ENCODE measurements at places on chromosomes 11 and 22.

DNA sequence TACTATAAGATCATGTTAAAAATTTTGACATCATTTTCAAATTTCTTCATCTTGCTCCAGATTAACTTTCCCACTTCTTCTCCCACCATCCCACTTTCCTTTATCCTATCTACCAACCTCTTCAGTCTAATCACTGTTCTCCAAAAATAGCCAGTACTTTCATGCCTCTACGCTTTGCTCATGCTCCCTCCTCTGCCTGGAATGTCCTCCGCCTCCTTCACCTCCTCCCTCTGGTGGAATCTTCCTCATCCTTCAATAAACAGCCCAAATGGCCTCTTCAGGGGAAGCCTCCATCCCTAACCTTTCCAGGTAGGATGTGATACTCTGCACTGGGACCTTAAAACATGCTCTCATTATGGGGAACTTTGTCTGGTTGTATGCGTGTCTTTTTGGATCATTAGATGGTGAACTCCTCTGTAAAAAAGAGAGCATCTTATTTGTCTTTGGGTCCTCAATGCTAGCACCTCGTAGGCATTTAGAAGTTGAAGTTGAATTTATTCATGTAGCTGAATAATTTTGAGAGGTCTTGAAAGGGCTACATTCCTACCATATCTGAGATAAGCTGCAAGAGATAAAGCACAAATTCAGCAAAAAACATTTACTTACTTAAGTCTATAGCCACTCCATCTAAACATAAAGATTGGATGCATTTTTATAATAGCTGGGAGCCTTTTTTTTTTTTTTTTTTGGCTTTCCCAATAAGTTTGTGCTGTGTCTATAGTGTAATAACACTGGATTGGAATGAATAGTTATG is 8.0 kb upstream of the CSRP3 start:
- DNase-seq: no peak

- DNase-seq: no peak
Measured at GRCh38 chr11:65857500-65857852, 504 bp downstream of the CFL1 start.

DNA sequence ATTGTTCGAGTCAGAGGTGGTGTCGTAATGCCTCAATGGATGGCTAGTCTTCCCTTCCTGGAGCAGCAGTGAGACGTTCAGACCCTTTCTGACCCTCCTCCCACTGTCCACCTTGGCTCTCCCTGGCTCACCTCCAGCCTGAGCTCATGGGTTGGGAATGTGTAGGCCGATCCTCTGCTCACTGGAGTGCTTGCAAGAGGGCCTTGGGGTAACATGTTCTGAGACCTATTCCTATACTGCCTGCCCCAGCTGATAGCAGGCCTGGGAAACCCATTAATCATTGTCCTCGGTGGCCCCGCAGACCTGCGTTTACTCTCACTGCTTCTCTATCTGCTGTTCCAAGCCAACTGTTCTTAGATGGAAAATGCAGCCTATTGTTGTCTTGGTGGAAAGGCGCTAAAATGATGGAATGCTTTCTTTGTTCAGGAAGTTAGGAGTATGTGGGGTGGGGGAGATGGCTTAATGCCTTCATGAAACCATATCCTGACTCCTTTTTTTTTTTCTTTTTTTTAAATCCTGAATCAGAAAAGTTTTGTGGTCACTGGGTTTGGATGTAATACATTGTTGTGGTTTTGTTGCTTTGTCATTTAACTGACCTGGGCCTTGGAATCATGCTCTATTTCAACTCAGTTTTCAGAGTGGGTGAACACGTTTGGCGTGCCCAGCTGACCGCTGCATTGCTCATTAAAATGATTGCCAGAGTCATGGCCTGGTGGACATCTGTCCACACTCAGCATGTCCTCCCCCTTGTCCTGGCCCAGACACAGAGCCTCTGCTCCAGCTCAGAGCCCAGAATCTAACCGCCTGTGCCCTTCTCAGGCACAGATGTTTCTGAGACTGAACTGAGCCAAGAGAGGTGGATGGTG is 72.5 kb downstream of the MICAL2 start:
- DNase-seq: no peak

GRCh38 chr11:10327254-10327653 is 22.4 kb downstream of the ADM start:
- no peak for DNase-seq

DNA sequence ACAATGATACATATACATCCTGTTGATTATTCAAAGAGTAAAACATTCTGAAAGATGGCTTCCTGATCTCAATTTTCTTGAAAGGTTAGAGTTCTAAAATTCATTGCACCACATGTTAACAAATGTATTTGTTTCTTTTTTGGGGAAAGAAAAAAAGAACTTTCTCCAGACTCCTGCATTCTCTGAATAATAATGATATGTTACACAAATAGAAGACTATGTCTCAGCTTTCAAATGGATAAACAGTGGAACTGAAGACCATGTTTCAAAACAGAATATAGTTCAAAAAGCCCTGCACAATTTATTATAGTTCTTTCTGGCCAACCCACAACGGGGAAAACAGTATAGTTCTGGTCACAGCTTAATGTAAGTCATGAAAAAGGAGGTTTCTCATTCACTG is 277.0 kb downstream of the SBF2 start:
- DNase-seq: no peak

DNA sequence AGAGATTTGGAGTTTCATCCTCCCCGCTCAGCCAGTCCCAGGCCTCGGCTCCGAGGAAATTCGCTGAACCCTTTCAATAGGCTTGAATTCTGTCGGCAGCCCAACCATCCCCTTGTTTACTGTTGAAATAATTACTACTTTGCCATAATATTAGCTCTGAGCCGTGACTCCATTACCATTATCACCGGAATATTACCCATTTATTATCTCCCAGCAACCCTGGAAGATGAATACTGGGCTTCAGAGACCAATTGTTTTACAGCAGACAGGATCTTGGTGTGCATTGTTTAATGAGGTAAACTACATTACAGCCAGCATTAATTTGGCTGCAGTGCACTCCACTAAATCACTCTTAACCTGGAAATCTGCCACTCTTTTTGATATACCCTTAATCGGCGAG is 867.4 kb downstream of the NTM start:
- DNase-seq: no peak

- DNase-seq: no peak
Measured at GRCh38 chr11:132456751-132457328, 1075.5 kb downstream of the OPCML start.

- no peak for DNase-seq
Measured at GRCh38 chr22:36443198-36443770, 38.2 kb downstream of the TXN2 start.

GRCh38 chr22:48902983-48903650 is 924.6 kb downstream of the BRD1 start:
- no peak for DNase-seq

DNA sequence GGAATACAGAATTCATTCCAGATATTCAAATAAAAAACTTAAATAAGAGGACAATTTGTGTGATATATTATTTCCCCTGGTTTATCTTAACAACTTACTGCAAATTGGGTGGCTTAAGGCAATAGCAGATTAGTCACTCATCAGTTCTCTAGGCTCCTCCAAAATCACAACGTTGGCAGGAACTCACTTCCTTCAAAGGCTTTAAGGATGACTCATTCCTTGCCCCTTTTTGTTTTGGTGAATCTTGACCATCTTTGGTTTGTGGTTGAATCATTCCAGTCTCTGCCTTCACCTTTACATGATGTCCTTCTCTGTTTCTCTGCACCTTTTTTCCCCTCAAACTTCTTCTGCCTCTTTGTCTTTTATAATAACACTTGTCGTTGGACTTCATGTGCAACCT is 3.4 kb downstream of the OR10AG1 start:
- no peak for DNase-seq

DNA sequence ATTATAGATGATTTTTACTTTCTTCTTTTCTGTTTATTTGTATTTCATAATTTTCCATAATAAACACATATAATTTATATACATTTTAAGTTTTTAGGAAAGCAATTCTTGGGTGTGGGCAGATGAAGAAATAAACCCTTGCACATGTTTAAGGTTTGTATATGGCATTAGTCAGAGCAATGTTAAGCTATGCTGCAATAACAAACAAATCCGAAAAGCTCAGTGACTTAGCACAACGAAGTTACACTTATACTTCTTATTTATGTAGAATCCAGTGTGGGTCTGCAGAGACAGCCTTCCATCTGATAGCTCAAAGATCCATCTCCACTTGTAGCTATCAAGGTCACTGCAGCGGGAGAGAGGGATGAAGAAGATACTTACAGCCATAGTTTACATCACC is 68.5 kb upstream of the BARX2 start:
- DNase-seq: no peak

- DNase-seq: peak; percentile 65
Measured at GRCh38 chr11:66100272-66101065, 30.4 kb downstream of the PACS1 start.

- no peak for DNase-seq
Measured at GRCh38 chr11:127567237-127567932, 566.8 kb upstream of the KIRREL3 start.

GRCh38 chr22:49863931-49864330 is 10.3 kb downstream of the ZBED4 start:
- no peak for DNase-seq

GRCh38 chr11:78040691-78041379 is 17.8 kb upstream of the KCTD14 start:
- no peak for DNase-seq

DNA sequence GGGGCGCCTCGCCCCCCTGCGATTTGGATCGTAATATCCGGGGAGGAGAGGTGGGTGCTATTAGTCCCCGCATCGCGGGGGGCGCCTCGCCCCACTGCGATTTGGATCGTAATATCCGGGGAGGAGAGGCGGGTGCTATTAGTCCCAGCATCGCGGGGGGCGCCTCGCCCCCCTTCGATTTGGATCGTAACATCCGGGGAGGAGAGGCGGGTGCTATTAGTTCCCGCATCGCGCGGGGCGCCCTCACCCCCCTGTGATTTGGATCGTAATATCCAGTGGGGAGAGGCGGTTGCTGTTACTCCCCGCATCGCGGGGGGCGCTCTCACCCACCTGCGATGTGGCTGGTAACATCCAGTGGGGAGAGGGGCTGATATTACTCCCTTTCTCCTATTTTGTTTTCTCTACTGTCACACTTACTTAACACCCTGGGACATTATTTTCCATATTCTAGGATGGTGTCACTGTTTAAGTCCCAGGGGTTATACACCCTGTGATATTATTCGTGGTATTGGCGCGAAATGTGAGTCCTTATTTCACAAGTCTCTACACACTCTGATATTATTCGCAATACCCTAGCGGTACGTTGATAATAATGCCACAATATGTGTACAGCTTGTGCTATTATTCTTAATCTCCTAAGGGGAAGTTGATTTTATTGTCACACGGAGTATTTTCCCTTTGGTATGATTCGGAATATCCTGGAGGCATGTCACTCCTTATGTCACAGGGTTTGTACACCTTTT is 57.8 kb upstream of the ALDH3B2 start:
- peak; percentile 66 for DNase-seq

GRCh38 chr11:87263979-87264378 is 226.2 kb downstream of the TMEM135 start:
- DNase-seq: no peak

GRCh38 chr11:48033918-48034341 is 53.6 kb downstream of the PTPRJ start:
- no peak for DNase-seq

- no peak for DNase-seq
Measured at GRCh38 chr11:116727990-116728389, 44.8 kb downstream of the BUD13 start.

GRCh38 chr11:62910141-62910882 is 10.9 kb downstream of the CHRM1 start:
- DNase-seq: no peak

GRCh38 chr11:105070306-105070705 is 25.2 kb upstream of the CARD16 start:
- DNase-seq: peak; percentile 4

DNA sequence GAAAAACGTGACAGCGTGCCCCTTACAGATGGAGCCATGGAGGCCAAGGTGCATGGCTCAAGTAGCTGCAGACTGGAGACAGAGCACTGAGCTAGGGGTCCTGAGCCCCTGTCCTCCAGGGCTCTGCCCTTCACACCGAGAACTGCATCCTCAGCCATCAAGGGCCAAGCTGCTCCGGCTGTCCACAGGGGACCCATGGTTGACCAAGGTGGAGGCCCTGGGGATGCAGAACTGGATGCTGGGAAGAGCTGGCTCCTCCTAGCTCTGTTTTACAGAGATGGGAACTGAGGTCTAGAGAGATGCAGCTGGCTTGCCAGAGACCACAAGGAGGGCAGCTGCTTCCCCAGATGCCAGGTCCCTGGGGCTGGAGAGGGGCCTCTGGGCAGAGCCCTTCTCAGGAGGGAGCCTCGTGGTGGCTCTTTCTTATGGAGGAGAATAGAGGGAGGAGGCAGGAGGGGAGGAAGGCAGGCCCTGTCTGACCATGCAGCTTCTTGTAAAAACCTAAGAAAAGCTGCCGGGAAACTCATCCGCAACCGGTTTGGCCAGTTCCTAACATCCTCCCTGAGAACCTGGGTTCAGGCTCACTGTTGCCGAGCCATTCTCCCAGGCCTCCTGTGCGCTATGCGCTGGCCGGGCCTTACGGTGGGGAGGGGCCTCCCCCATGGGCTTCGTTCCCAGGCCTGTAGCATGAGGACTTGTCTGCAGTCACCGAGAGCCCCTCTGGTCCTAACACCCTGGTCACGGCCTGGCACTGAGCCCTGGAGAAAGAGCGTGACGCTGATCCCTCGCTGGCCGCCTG is 80.6 kb downstream of the WNT7B start:
- DNase-seq: no peak

GRCh38 chr11:58787903-58788302 is 56.2 kb upstream of the GLYAT start:
- DNase-seq: no peak

DNA sequence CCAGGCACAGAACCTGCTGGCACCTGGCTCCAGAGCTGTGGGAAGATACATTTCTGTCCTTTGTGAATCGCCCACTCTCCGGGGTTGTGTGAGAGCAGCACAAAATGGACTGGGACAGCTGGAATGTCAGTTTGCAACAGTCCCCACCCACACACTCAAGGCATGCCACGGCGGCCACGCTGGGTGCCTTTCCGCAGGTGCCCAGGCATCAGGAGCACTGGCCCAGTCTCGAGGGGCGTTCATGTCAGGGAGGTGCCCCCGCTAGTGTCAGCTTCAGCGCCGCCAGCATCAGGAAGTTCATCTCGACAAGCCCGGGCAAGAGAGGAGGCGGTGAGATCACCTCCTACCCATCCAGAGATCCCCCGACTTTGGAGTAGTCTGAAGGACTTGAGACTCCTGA is 2.1 kb downstream of the TP53AIP1 start:
- DNase-seq: no peak

Measured in stimulated activated CD4-positive, alpha-beta T cell treated with anti-CD3 and anti-CD28 coated beads, Interleukin-2, amount 100 ng/mL, for 24 hours (primary cell).